ENCODE measurements at places on chromosomes 1 and 21. TPM values are rescaled to one million over a fixed set of nuclear protein-coding genes. Genes with fewer than 3 reads are reported as not detected.

DNA sequence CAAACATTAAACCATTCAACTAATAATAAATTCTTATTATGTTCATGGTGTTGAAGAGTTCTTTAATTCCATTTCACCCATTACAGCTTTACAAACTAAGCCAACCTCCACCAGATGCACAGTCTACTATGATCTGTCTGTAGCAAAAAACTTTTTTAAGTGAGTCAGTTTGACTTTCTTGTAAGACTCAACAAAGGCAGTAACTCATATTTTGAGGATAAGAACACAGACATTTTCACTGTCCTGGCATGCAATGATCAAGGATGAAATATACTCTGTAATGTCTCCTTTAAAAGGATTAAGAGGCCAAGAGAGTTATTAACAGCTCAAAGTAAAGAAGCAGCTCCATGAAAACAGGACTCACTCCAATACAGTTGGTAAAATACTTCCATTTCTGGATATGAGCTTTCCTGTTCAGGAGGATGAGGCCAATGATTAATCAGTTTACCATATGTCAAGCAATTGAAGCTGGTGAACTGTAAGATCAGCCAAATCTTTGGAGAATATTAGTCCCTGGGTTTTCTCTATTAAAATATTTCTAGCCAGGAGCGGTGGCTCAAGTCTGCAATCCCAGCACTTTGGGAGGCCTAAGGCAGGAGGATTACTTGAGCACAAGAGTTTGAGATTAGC is 20.6 kb downstream of the XKR8 start:
- no peak for DNase-seq

- no peak for DNase-seq
These were observed 81.6 kb downstream of the CCDC185 start for GRCh38 chr1:223474804-223475203.

Gene FMO5
- total RNA-seq = 5.8 TPM

Gene LRRC8D
- total RNA-seq = 4.8 TPM

Gene PCP4
- not detected for total RNA-seq

GRCh38 chr1:164702216-164702615 is 143.2 kb downstream of the PBX1 start:
- DNase-seq = no peak

Gene CNKSR1
- total RNA-seq = 1.7 TPM

Gene BRDT
- not detected for total RNA-seq

DNA sequence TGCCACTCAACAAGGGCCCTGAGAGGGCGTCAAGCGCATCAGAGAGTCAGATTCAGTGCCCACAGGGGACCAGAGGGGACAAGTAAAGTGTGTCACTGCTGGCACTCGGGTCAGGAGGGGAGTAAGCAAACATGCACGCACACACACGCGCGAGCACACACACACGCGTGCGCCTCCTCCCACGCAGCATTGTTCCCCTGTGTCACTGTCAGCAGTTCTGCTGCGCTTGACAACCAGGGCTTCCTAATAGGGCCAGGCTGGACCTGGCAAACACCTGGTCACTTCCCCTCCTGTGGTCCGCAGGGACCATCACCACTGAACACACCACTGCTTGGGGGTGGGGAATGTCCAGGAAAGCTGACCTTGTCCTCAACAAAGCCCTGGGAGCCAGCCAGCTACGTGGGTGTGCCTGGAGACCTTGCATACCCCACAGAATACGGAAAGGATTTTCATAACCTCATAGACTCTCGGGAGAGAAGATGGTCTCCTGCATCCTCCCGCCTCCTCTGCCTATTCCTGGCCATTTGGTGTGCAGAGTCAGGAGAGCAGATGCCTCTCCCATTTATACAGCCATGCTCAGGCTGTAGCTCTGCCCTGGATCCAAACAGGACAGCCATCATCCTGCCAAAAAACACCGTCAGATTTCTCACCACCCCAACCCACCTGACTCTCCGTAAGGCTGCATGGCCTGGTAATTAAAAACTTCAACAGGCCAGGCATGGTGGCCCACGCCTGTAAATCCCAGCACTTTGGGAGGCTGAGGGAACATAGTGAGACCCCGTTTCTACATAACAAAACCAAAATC is 73.2 kb downstream of the SSBP3 start:
- DNase-seq = no peak

GRCh38 chr1:209387969-209388329 is 195.6 kb upstream of the CAMK1G start:
- no peak for DNase-seq

GRCh38 chr1:198623752-198624647 is 14.8 kb upstream of the PTPRC start:
- no peak for DNase-seq

DNA sequence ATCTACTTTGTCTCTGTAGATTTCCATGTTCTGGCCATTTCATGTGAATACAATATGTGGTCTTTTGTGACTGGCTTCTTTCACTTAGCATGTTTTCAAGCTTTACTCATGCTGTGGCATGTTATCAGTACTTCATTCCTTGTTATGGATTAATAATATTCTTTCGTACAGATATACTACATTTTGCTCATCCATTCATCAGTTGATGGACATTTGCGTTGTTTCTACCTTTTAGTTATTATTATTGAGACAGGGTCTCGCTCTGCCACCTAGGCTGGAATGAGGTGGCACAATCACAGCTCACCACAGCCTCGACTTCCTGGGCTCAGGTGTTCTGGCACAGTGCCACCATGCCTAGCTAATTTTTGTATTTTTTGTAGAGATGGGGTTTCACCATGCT is 21.4 kb downstream of the SFPQ start:
- no peak for DNase-seq

Gene MPZ
- 11.2 TPM for total RNA-seq

DNA sequence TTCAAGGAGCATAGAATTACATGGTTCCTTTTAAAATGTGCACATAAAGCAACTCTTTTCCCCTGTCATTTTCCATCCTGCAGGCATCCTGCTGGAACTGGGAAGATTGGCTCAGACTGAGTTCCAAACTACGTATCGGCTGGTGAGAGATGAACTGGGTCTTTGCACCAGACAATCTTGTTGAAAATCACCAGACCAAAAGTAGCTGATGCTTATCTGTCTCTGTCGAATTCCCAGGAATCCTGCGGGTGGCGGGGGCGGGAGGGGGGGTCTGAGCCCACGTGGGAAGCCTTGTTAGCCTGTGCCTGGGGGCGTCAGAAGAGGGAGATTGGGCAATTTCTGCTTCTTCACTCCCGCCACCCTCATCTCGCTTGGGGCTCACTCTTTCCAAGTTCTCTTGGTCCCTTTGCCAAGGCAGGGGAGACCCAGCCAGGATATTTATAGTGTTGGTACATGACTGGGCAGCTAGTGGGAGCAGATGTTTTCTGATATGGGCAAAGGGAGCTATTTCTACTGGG is 90.1 kb upstream of the SLC25A33 start:
- DNase-seq = peak; percentile 78

DNA sequence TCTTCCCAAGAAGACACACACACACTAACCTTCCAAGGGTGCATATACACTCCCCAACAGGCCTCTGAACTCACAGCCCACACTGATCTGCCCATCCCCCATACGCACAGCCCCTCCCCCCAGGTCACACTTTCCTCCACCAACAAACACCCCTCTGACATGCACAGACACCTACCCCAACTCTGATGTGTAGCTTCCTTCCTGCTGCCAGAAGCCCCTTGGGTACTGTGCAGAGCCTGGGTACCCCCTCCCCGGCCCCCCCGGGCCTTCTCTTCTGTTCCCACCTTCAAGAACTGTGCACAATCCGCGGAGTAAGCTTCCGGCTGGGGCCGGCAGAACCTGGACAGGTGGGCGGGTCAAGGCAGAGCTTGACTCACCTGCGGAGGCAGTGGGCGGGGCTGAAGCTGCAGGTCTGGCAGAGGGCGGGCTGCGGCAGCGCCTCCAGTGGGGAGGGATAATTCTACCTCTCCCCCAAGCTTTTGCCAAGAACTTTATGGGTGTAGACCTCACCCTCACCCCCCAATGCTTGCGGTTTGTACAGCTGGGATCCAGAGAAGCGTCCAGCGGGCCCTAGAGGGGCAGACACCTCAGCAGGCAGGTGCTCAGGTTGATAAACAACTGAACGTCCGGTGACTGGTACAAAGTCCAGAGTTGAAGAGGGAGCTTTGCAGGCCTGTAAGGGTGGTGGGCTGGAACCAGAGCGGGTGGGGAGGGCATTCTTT is at the start of gene C1orf210:
C1orf210 (minus strand) TSS at position 313 of the 722 bp plus-strand sequence. CDS start 2,311 bp downstream, outside the sequence.
- peak; percentile 38 for DNase-seq

Gene PLPPR5
- not detected for total RNA-seq

DNA sequence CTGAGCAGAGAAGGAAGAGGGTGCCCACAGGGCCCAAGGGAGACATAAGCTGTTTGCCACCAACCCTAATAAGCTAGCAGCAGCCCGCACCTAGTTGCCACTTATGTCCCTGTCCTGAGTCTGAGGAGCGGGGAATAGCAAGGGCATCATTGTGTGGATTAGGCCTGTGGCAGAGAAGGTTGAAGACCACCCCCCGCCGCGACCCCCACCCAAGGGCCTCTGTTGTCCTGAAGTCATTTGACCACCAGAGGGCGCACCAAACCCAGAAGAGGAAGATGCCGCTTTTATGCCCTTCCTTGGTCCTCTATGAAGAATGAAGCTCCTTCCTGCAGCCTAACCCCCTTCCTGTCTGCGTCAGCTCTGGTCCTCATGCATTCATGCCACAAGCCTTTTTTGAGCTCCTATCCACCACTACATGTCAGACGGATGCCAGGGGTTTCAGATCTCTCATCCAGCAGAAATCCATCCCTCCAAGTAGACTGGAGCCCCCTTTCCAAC is 16.6 kb downstream of the RHBG start:
- DNase-seq = peak; percentile 74

Gene UBE2U
- total RNA-seq = not detected
